ENCODE measurements at places on chromosomes 6 and 20.

DNA sequence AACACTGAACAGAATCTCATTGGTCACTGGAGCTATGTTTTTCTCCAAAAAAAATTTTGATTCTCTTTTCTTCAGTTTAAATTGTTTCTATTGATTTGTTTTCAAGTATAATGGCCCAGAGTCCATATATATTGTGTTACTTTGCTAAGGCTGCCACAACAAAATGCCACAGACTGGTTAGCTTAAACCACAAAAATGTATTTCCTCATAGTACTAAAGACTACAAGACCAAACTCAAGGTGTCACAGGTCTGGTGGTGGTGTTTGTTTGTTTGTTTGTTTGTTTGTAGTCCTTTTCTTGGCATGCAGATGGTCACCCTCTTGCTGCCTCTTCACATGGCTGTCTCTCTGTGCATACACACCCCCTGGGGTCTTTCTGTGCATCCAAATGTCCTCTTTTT, 34.0 kb downstream of the BMP5 start:
- no peak for DNase-seq

GRCh38 chr6:144077871-144078270, 17.5 kb downstream of the SF3B5 start:
- no peak for DNase-seq

GRCh38 chr20:15487030-15487429, 1086.2 kb downstream of the KIF16B start:
- DNase-seq, result no peak

- DNase-seq, result no peak
Measured at GRCh38 chr6:148528292-148528691, 185.7 kb downstream of the SASH1 start.

DNA sequence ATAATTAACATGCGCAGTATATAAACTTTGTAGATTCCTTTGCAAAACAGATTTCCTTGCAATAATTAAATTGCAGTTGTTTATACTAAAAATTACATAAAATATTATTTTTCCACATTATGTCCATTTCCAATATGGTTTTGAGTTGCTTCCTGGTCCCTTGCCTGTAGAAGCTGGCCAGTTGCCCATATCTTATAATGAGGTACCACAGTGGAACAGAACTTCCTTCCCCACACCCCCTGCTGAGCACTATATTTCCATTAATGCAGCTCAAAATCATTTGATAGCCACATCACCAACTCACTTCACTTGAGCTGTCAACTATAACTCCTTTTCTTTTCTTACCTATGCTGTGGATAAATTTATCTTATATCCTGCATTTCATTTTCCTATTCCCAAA, 194.6 kb downstream of the DST start:
- no peak for DNase-seq

- DNase-seq, result peak; percentile 70
Measured at GRCh38 chr6:109449795-109450673, 5.5 kb downstream of the MICAL1 start.

- no peak for DNase-seq
Measured at GRCh38 chr6:15969236-15969778, 159.6 kb upstream of the MYLIP start.

DNA sequence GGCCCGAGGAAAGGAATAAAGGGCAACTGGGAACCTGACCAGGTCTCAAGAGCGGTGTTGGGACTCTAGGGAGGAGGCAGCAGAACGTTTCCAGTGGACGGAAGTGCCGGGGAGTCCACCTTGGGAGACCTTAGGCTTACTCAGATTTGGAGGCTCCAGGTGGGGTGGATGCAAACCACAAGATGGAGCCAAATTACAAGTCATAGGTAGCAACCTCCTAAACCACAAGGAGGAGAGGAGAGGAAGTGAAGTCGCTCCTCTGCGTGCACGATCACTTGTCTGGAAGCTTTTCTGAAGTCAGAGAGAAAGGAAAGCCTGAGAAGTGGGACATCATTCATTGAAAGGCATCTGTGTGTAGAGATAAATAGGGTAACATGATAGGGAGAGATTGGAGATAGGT, 9.3 kb downstream of the HLA-DOA start:
- DNase-seq, result peak; percentile 59

DNA sequence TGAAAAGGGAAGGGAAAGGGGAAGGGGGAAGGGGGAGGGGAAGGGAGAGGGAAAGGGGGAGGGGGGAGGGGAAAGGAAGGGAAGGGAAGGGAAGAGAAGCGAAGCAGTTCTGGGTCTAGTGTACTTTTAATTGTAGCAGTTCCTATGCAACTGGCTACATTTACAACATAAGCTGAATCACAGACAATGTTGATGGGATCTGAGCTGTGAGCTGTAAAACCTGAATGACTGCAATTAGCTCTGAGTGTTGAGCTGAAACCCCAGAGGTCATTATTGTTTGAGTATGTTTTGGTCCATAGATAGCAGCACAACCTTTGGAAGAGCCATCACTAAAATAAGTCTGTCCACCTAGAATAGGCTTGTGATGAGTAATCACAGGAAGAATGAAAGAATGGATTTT, 7.2 kb upstream of the ABHD12 start:
- DNase-seq, result no peak

DNA sequence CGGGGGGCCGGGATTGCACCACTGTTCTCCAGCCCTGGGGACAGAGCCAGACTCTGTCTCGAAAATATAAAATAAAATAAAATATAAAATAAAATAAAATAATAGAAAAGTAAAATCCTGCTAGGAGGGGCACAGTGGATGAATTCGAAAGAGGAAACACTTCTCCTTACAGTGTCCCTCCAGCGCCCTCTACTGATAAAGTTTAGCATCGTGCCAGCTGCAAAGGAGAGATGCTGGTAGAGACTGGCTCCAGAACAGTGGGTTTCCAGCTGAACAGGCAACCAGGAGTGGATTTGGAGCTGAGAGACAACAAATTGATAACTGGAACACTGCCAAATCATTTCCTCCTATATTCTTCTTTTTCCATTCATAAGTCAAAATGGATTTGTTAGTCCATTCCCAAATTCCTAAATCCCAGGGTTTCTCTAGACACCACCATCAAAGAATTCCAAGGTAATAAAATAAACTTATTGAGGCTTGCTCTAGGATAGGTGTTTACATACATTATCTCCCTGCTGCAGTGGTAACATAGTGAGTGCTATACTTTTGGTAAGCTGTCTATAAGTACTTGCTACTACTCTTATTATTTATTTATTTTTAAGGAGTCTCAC, 31.7 kb upstream of the TBPL1 start:
- peak; percentile 85 for DNase-seq

DNA sequence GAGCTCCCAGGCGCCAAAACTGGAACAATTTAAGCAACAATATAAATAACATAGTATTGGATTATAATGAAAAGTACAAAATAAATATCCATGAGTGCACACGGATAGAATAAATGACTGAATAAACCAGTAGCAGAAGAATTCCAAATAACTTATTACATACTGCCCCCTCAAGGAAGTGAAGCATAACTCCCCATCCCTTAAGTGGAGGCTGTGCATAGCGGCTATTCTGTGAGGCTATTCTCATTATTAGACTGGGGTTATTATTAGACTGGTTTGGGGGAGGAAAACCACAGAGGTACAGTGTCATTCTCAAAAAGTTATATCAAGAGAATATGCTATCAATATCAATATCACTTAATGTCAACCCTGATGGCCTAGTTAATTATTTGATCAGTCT, 94.4 kb upstream of the SIRPA start:
- no peak for DNase-seq

DNA sequence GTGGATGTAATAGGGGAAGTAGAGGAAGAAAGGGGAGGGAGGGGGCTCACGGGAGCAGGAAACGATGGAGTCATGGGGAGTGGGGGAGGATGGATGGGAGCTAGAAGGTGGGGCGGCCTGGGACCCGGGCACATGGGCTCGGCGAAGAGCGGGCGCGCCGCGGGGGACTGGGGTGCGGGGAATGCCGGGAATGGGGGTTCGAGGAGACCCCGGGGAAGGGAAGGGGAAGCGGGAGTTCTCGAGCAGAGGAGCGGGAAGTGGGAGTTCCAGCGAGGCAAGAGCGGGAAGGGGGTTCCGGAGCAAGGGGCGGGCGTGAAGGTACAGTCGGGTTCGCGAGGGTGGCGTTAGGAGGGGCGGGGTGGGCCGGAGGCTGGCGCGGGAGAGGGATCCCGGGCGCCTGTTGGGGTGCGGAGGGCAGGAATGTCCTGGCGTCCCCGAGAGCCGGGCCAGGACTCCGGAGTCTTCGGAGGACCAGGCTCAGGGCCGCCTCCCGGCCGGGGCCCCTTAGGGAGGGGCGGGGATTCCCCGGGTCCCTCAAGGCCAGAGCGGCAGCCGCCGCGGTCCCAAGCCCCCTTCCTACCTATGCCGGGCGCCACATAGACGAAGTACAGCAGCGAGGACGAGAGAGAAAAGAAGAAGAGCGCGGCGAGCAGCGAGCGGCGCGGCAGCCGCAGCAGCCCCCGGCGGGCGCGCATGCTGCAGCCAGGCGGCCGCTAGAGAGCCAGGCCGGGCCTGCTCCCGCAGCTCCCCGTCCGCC, 504 bp downstream of the B4GALT5 start:
- DNase-seq, result peak; percentile 35

- no peak for DNase-seq
Measured at GRCh38 chr6:82702574-82702973, 339.0 kb downstream of the TPBG start.

- DNase-seq, result no peak
Measured at GRCh38 chr20:44856856-44857448, 28.6 kb upstream of the YWHAB start.

- DNase-seq, result no peak
Measured at GRCh38 chr6:152130441-152130840, 323.0 kb downstream of the ESR1 start.

- no peak for DNase-seq
Measured at GRCh38 chr6:3804964-3805363, 44.2 kb upstream of the FAM50B start.

- peak; percentile 36 for DNase-seq
Measured at GRCh38 chr20:50335105-50335504, 144.5 kb downstream of the CEBPB start.

DNA sequence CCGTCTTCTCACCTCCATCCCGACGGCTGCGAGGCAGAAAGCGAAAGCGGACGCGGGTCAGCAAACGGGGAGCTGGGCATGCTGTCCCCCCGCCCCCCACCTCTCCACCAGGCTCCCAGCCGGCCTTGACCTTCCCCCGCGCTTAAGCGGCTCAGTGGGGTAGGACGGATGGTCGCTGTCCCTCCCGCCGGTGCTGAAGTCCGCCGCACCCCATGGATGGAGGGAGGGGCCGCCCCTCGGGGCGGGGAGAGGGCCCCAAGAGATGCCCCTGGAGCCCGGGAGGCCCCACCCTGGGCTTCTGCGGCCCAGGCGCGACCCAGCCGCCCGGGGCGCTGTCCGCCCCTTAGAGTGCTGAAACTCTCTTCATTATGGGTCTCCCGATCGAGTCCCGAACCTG, at the start of gene KCNB1:
Gene KCNB1, minus strand, starts transcription at position 48 of the 397 bp plus-strand sequence. CDS start 188 bp downstream, outside the sequence.
- peak; percentile 69 for DNase-seq

GRCh38 chr6:154995254-154996015, at the start of gene TIAM2:
Gene TIAM2, plus strand, starts transcription at chr6:154995315. Its CDS starts 133,909 bp downstream, at chr6:155129224.
- peak; percentile 34 for DNase-seq

- DNase-seq, result no peak
Measured at GRCh38 chr6:165970001-165970400, 197.7 kb downstream of the TBXT start.

DNA sequence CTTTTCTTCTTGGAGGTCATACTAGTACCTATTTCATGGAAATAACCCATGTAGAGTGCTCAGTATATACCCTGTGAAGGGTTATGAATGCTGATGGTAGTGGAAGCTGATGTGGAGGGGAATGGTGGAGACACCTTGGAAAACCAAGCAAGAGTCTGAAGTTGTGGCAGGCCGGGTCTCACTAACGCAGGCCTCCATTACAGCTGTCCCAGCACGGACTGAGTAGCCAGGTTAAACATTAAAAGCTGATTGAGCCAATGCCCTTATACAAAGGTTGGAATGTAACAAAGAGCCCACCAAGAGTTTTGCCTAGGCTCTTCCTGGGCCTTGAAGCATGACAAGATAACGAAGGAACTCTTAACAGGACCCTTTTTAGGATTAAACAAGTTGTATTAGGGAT, 2.1 kb upstream of the PCMTD2 start:
- DNase-seq, result no peak

- DNase-seq, result no peak
Measured at GRCh38 chr20:15859061-15859460, 714.2 kb downstream of the KIF16B start.

- DNase-seq, result no peak
Measured at GRCh38 chr6:31879901-31880300, 1.1 kb upstream of the SLC44A4 start.

GRCh38 chr6:40778196-40778595, 191.0 kb upstream of the LRFN2 start:
- DNase-seq, result no peak

- DNase-seq, result no peak
Measured at GRCh38 chr6:133407320-133408100, 166.4 kb downstream of the EYA4 start.

- DNase-seq, result peak; percentile 58
Measured at GRCh38 chr6:111992851-111993250, 61.1 kb upstream of the CCN6 start.

DNA sequence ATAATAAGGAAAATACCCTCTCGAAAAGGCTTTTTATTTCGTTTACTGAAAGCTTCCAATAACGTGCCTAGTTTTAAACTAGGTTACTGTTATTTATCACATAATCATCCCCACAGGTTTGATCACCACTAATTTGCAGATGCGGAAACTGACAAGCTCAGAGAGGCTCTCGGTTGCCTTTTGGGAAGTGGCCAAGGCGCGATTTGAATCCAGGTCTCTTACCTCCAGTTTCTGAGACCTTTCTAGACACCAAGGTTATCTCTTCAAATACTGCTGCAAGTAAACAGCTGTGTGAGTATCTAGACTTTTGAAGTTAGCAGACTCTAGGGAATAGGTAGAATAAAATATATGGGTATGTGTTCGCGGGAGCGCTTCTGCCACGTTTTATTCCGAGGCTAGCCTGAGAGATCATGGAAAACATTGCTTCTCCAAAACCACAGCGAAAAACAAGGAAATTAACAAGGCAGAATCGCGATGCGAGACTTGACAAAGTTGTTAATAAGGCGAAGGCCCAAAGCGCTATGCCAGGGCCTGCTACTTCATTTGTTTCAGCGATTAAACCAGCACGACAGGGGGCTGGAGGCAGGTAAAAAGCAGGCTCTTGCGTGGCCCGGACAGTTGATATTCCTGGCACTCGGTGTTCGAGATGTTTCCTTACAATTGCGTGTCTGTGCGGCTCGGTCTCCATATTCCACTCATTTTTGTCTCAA, 1.8 kb upstream of the JARID2 start:
- DNase-seq, result no peak

- no peak for DNase-seq
Measured at GRCh38 chr6:166438211-166438861, 55.6 kb upstream of the MPC1 start.

DNA sequence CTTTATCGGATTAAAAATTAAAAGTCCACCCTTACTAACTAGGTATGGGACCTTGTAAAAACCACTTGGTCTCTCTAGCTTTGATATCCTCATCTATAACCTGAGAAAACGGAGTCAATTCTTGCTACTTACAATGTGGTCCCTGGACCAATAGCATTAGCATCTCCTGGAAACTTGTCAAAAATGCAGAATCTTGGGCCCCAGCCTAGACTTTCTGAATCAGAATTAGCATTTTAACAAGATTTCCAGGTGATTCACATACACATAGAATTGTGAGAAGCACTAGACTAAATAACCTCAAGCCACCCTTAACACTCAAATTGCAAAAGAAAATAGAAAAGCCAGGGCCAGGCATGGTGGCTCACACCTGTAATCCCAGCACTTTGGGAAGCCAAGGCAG, 96.6 kb downstream of the RNGTT start:
- no peak for DNase-seq
